Amniotic epithelial cell (primary cell): ENCODE measurements at places on chromosomes 7 and 10.

DNA sequence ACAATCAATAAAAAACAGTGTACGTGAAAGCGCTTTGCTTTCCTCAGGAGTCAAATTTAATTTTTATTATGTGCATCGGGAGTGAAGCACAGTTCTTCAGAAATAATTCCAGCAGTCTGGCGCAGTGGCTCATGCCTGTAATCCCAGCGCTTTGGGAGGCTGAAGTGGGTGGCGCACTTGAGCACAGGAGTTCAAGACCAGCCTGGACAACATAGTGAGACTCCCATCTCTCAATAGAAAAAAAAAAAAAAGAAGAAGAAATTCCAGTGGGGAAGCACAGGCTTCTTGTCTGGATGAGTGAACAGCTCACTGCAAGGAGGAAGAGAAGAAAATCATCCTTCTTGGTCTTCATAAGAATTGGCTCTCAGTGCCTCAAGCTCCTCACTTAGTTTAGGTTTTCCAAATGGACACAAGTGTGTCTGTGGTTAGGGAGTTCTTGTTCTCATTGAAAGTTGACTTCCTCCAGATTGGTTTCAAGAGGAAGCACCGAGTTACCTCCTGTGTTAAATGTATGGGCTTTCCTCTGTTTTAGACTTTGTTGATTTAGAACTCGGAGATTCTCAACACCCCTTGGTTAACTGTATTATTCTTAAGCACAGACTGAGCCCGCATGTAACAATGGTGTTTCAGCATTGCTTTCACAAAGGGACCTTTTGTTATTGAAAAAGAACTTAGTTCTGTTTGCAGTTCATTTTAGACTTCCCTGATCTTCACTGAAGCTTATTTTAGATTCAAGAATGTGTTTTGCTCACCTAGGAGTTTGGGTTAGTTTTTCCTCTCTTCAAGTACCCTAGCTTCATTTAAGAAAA lies 28.0 kb downstream of the LMTK2 start:
- no peak for DNase-seq

DNA sequence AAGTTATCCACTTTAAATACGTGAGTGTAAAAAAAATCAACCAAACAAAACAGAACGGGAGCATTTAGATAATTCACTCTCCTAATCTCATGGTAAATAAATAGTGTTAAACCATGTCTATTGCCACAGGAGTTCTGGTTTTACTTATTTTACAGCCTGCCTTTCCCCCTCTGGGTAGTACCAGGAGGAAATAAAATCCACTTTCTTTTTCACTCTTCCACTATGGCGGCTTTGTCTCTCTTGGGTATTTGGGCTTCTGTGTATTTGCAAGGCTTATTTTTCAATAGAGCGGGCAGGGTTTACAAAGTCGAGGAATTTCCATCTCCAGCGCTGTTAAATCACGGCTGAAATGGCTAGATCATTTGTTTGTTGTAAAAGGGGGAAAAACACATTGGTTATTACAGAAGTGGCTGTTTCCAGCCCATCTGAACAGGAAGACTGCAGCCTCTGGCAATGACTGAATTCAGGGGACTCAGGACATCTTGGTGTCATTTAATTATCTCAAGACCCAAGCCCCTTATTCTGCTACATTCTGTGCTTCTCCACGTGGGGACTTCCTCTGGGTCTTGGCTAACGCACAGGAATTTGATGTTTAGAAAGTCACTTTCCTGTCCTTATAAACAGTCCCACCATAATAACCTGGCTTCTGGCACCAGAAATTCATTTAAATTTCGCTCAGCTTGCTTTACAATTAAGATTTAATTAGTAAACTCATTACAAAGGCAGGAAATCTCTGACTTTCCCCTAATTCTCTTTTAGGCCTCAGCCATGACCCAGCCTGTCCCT lies 323.9 kb downstream of the GATA3 start:
- DNase-seq = no peak

GRCh38 chr7:13189668-13190067 lies 502.2 kb downstream of the ARL4A start:
- DNase-seq = no peak

DNA sequence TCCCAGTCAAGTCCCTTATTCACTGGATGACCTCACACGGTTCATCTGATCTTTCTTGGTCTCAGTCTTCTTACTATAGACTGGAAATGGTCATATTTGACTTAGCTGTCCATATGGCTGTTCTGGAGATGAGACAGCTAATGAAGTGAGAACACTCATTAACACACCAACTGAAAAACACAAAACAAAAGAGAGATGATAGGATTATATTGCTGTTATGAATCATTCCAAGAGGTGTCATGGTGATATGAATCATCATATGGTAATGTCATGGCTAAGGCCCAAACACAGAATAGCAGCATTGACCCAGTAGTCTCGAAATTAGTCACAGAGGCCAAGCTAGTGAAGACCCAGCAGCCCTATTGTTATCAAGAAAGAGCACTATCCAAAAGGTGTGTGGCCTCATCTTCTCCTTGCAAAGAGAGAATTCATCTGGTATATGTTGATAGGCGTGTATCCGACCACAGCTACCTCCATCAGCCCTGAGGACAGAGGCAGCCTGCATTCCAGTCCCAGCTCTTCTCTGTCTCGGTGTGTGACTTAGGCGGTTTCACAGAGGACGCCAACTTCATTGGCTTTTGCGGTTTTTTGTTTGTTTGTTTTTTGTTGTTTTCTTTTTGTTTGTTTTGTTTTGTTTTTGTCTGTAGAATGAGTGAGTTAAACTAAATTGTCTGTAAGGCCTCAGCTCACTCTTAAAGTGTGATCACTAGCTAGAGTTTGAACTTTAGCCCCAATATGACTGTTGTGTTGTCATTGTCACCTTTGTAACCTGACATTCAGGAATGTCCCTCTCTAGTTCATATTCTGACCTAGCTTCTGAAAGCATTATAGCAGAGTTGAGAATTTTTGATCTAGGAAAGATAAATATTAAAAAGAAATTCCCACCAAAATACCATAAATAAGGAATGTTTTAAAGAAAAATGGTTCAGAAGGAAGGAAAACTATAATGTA lies 97.4 kb upstream of the PDCD4 start:
- peak; percentile 51 for DNase-seq

DNA sequence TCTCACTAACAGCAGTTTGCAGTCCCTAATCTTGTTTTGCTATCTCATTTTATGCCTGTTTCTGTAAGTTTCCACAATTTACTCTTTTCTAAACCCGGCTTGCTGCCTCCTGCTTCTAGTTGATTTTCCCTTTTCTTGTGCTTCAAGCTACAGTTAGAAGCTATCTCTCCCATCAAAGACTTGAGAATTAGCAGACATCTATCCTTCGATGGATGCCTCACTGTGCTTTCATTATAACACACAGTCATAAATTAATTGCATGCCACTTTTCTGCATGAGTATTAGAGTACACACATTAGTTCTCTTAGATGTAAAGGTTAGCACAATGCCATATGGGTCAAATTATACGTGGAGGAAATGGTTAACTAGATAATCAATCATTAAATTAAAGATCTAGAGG lies 48.7 kb downstream of the SEMA3A start:
- peak; percentile 11 for DNase-seq

- no peak for DNase-seq
Observed at GRCh38 chr10:124180947-124181549, 87.7 kb upstream of the CHST15 start.

DNA sequence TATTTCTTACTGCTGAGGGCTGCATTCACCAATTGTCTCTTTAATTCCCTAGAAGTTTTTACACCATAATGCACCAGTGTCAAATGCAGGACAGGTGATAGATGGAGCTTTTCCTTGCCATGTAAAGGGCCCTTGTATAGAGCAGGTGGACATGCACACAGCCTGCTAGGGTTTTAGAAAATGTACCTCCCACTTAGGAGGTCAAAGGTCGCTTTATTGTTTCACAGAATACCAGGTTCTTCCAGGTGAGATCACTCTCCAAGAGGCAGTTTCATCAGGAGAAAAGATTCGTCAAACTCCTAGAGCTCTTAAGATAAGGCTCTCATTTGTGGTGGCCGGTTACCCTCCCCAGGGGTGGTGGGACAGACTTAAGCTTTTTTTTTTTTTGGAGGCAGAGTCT lies 215.8 kb downstream of the PHTF2 start:
- DNase-seq = no peak

DNA sequence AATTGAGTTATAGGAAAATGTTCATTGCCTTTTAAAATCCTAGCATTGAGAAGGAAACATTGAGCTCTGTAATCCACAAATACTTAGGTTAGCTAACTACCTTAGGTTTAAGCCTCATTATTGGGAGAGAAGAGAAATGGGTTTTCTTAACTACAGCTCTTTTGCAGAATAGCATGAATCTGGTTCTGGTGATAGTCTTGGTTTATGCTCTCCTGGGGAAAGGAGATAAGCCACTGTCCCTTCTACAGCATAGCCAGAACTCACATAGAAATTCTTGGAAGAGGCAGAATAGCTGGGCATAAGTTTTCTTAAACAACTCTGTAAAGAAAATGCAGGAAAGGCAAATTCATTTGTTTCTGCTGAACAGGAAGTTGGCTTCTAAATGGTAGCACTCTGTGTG lies 378.6 kb upstream of the CHRM2 start:
- no peak for DNase-seq

DNA sequence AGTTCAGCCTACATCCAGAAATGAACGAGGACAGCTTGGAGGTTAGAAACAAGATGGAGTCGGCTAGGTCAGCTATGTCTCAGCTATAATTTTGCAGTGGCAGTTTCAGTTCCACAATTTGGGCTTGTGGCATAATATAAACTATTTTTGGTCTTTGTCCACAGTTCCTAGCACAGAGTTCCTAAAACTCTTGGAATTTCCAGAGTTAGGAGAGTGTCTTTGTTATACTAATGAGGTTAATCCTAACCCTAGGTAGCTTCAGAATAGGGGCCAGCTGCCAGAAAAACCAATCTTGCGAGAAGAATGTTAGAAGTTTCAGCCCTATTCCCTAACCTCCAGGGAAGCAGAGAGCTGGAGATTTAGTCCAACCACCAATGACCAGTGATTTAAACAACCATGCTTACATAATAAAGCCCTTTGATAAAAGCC lies 131.9 kb downstream of the AKR1D1 start:
- DNase-seq = no peak

- no peak for DNase-seq
Observed at GRCh38 chr7:137017221-137017620, 148.8 kb downstream of the CHRM2 start.

- DNase-seq = no peak
Observed at GRCh38 chr10:96366508-96366907, 7.7 kb upstream of the OPALIN start.

- no peak for DNase-seq
Observed at GRCh38 chr7:20545016-20545415, 70.5 kb upstream of the ABCB5 start.

- no peak for DNase-seq
Observed at GRCh38 chr10:114347791-114348190, 56.5 kb downstream of the AFAP1L2 start.

- DNase-seq = peak; percentile 52
Observed at GRCh38 chr7:72710983-72711382, 117.0 kb downstream of the TYW1B start.

GRCh38 chr7:134891696-134892678 lies 94.3 kb upstream of the AGBL3 start:
- peak; percentile 85 for DNase-seq

GRCh38 chr10:8420182-8420581 lies 365.7 kb downstream of the GATA3 start:
- DNase-seq = no peak

DNA sequence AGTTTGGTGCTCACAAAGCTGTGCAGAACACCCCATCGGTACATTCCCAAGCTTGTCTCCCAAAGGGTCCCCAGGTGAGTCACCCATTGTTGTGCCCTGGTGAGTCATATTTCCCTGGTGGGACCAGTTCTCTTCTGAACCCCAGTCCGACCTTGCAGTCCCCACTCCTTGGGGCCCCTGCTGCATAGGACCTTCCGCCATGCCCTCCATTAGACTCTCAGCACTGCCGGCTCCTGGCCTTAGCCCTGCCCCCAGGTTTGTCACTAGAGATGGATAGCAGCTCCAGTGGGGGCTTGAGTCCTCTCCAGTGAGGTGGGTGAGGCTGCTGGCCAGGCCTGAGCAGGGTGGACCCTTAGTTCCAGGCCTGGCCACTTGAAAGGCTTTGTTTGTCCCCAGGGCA lies 80.5 kb upstream of the MKI67 start:
- no peak for DNase-seq

GRCh38 chr10:103062854-103063590 lies 130.1 kb downstream of the NT5C2 start:
- DNase-seq = no peak
